ENCODE measurements at places on chromosomes 1 and 21.

DNA sequence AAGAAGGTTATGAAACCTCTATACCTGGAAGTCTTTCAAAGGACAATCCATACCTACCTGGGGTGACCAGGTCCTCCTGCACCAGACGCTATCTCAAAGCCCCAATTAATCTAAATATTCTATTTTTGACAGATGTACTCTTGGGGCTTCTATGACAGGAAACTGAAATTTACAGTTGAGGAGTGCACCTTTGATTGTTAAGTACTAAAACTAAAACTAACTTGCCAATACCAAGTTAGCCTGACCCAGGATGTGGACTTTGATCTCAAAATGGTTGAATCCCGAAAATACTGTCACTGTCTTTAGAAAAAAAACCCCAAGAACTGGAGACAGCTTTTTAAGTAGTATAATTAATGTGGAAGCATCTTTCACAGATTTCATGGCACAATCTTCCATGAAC, 162.4 kb downstream of the TTLL7 start:
- no peak for DNase-seq

DNA sequence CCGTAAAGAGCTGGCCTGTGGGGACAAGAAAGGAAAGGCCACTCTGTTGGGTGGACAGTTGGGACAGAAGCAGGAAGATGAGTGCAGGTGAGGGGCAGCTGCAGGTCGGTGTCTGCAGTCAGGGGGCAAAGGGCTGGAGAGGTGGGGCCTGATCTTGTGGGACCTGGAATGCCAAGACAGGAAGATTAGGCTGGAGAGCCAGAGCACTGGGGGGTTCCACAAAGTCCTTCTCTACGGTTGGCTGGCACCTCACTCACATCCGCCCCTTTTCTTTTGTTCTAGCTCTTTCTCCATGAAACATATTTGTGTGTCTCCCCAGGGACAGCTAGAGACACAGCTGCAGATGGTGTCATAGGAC, 404.1 kb downstream of the PTPRU start:
- no peak for DNase-seq

DNA sequence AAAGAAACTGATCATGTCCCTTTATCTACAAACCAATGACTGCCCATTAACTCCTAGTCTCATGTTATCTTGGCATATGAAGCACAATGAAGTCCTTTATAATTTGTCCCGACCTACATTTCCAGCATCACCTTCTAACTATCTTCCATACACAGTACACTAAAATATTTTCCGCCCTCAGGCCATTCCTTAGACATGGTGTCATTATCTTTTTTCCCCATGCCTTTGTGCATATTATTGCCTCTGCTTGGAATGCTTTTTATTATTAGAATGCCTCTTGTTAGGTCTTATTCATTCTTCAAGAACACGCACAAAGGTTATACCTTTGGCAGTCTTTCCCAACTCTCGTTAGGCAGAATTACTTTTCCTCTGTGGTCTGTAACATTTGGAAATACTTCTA, 39.6 kb downstream of the ATG4C start:
- no peak for DNase-seq

- no peak for DNase-seq
These were observed 2.4 kb upstream of the GOLT1A start for GRCh38 chr1:204216236-204216635.

GRCh38 chr1:224454402-224455055, 19.9 kb upstream of the WDR26 start:
- no peak for DNase-seq

DNA sequence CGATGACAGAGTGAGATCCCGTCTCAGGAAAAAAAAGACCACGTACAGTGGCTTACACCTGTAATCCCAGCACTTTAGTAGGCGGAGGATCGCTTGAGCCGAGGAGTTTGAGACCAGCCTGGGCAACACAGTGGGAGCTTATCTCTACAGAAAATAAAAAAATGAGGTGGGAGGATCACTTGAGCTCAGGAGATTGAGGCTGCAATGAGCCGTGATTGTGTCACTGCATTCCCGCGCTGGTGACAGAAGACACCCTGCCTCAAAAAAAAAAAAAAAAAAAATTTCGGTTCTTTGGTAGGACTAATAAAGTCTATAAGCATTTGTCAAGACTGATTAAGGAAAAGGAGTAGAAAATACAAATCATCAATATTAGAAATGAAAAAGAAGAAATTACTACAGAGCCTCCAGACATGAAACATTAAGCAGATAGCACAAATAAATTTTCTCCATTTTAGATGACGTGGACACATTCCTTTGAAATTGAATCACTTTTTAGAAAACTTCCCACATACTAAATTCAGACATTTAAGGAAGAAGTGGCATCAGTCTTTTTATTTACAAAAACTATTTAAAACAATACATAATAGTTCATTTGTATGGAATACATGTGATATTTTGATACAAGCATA, 30.4 kb downstream of the MORC3 start:
- no peak for DNase-seq

DNA sequence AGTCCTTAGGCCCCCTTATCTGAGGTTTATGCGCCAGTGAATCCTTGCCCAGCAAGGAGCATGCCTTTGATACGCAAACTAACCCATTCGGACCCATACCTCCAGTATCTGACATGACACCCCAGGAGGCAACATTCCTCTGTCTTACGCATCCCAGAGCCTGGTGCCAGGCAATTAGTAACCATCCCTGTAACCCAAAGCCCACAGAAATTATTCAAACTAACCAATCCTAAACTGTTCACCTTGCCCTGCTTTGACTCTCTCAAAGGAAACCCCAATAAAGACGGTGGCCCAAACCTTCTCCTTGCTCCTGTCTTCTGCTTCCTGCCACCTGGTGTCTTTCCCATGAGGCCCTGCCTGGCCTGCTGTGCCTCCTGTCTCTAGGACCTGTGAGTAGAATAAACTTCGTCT, 36.4 kb downstream of the ZNF496 start:
- DNase-seq = no peak

DNA sequence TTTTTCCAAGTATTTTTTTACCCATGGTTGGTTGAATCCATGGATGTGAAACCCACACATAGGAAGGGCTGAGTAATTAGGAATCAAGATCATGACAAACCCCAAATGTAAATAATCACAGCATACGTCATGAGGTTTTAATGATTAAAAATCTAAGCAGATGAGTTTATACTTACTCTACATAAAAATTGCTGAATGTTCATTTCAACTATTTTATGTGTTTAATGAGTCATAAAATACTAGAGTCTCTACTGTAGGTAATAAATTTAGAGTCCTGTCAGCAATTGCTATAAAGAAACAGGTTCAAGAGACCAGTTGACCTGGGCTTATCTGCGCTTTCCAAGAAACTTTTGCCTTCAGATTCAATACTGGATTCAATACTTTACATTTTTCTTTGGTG, 18.2 kb downstream of the CTH start:
- DNase-seq = no peak

DNA sequence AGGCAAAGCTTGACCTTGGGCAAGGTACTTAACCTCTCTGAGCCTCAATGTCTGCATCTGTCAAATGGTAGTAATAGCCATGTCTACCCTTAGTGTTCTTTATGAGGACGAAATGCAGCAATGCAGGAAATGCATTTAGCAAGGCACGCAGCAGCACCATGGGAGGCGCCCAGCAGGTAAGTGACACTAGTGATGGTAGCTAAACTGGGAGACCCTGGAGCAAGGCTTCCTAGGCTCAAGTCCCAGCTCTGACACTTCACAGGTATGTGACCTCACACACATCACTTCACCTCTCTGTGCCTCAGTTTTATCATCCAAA, 289.0 kb downstream of the RRAGC start:
- DNase-seq = no peak

DNA sequence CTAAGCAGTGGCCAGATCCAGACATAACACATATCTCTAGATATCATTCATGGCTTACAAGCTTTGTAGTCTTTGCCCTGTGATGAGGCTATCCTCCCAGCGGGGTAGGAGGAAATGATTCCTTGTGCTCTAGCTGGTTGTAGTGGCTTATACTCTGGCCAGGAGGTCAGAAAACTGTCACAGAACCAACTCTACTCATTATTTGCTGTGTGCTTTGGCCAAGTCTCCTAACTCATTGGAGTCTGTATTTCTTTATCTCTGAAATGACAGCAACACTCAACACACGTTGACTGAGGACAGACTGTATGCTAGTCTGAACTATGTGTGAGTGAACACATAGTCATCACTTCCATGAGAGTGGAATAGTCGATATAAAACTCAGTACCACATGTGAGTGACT, 116.7 kb upstream of the F3 start:
- no peak for DNase-seq

GRCh38 chr1:181208967-181209366, 120.5 kb downstream of the IER5 start:
- DNase-seq = peak; percentile 14

GRCh38 chr1:59354709-59355337, 57.9 kb downstream of the FGGY start:
- peak; percentile 16 for DNase-seq

DNA sequence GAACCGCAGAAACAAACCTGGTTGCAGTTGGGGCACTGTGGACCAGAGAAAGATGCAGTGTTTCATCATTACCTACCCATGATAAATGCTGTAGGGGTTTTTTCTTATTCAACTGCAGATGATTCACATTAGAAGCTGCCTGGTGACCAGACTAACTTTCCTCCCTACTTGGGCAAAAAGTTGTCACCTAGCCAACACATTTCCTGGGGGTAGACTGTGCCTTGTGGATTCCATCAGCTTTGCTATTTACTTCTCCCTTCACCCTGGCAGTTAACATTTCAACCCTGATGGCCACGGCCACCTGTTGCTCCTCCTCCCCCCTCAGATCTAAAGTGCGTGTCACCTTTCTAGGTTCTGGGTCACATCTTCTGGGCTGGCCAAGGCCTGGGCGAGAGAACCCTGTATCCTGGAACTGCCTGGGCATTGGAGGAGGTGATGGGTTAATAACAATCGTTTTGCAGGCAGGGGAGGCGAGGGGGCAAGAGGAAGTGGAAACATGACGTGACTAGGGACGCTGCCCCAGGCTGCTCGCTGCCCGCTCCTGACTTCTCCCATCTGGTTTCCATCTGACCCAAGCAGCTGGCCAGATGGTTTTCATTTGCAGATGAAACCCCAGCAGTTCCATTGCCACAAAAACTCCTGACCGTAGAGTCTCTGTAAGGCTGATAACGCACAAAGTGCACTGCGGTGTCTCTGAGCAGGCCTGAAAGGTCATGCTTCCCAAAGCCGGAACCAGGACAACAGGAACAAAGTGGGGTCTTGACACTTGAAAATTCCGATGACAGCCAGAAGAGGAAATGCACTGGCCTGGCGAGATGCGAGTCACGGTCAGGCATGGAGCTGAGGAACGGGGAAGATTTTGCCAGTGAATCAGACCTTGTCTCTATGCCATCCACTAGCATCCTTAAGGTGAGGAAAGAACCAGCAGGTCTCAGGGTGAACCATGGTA, 36.6 kb downstream of the CAPZB start:
- no peak for DNase-seq

DNA sequence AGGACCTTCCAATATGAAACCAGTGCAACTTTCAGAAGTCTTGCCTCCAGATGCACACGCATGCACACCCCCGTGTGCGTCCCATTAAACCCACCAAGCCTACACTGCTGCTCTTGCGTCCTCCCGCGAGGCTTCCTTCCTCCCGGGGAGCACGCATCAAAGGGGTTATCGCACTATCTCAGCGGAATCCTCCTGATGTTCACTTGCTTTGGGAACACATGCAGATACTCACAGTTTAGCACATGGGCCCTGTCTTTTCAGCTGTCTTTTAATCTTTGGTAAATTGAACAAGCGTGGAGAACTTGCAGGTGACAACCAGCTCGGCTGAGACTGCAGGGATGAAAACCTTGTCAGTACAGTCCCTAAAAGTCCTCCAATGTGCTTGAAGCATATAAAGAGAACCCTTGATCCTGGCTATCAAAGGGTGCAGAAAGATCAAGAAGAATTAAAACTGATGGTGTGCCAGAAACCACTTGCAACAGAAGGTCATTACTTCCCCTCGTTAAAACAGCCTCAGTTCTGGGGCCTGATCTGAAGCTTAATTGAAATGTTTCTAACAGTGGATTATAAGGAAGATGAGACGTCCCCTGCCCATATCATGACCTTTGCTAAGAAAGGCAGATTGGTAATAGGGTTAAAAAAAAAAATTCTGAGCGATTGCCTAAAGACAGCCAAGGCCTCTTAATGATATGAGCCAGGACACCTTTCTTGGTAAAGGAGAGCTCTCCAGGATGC, 149.4 kb upstream of the LMO4 start:
- no peak for DNase-seq

GRCh38 chr1:65264197-65264929, 45.0 kb upstream of the DNAJC6 start:
- DNase-seq = peak; percentile 71

- no peak for DNase-seq
These were observed 9.9 kb upstream of the COG2 start for GRCh38 chr1:230632273-230632873.

GRCh38 chr1:95021805-95022643, 50.7 kb downstream of the ALG14 start:
- no peak for DNase-seq

GRCh38 chr1:1797731-1798341, 19.6 kb upstream of the NADK start:
- DNase-seq = no peak

DNA sequence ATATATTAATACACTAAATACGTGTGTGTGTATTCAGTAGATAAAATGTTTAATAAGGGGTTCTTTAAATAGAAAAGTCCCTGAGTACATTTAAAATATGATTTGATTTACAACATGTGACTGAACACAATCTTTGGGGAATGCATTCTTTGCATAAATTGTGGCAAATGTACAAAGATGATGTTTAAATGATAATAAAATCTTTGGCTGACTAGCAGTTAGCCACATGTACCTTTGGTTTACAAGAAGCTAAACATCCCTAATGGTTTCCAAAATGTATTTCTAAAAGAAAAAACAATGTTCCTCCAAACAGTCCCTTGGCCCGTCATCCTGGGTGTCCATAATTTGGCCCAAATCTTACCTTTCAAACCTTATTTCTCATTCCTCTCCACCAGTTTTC, 106.4 kb upstream of the MARK1 start:
- DNase-seq = no peak

- no peak for DNase-seq
These were observed 37.4 kb downstream of the VANGL1 start for GRCh38 chr1:115679141-115679611.

- DNase-seq = peak; percentile 87
These were observed 13.0 kb downstream of the UBE4B start for GRCh38 chr1:10045480-10046355.

Data from NCI-H2171 (cell line).